ENCODE measurements at places on chromosomes 6 and 20.

- DNase-seq = peak; percentile 24
Observed at GRCh38 chr20:46206025-46206424, 87.9 kb downstream of the CD40 start.

DNA sequence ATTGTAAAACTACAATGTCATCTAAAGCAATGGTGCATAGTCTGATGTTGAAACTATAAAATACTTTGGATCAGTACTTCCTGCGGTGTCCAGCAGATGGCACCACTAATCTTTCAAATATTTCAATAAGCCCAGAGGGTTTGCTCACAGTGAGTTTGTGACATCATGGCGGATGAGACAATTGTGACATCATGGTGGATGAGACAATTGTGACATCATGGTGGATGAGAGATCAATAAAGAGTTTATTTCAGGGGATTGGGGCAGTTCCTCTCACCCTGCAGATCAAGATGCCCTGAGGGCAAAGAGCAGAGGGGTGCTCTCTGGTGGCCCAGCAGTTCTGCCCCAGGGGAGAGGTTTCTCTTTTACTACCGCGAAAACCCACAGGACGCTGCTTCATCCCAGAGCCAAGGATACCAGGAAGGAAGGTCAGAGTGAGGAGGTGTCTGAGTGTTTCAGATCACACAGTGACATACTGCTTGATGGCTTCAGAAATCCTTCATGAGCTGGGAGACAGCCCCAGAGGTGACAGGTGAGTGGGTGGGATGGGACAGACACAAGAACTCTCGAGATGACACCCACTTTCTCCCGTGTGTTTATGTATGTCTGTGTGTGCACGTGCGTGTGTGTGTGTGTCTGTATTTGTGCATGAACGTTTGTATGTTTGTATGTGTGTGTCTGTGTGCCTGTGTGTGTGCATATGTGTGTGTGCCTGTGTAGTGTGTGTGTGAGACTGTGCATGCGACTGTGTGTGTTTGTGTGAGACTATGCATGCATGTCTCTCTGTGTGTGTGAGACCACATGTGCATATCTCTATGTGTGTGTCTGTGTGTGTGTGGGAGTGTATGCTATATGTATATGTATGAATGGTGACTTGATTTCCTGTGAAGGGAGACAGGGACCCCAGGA is 7.3 kb upstream of the ULBP2 start:
- peak; percentile 80 for DNase-seq

DNA sequence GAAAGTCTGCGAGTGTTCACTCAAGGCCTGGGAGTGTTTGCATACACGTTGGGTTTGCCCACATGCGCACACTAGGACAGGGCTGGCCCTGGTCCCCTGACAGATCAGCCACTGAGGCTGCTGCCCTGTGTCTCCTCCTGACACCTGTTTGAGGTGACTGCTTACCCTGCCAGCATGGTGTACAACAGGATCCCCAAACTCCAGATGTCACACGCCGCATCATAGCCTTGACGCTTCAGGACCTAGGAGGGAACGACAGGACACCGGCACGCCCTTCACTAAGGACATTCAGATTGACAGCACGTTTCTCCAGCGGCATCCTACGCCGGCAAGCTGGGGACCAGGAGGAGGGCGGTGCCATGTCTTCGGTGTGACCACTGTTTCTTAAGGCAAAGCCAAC is 37.0 kb upstream of the MPC1 start:
- no peak for DNase-seq

DNA sequence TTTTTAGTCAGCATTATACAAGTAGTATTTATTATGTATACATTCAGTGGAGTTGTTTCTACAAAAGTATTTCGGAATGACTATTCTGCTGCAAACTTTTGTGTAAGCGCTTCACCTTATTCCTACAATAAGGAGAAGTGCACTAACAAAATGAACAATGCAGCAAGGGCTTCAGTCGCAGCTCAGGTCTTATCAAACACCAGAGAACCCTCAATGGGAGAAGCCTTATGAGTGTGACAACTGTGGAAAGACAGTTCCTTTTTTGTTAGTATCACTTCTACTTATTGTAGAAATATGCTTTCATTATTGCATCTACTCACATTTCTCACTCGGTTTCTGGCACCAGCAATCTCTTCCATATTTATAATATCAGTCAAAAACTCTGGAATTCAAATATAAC is 18.8 kb downstream of the ZKSCAN3 start:
- no peak for DNase-seq

DNA sequence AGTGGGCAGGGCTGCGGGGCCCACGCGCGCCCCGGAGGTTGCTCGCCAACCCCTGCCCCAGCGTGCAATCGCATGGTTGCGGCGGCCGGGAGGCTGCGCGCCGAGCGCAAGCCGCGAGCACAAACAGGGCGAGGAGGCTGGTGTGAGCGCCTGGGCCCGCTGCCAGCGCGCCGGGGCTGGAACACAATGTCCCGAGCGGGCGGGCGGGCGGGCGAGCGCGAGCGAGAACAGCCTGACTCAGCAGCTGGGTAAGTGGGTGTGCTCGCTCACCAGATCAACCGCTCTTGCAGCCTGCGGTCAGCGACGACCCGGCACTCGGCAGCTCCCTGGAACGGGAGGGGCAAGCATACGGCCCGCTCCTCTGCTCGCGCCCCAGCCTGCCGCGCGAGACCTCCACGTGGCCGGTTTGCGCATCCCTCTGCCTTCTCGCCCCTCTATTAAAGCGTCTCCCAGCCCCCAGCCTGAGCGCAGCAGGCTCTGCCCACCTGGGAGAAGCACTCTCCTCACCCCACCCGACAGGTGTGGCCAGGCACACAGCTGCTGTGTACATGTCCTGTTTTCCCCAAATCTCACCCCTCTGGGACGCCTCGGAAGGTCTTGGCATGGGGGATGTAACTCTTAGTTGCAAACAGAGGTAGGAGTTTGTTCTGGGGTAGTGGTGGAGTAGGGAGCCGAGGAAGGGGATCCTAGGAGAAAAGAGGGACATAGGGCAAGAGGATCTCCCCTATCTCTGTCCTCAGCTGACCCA is 8.7 kb upstream of the ARMC12 start:
- peak; percentile 93 for DNase-seq

- DNase-seq = no peak
Observed at GRCh38 chr6:111792241-111792640, 81.0 kb downstream of the FYN start.

GRCh38 chr6:31112478-31112877 is at the start of gene C6orf15:
Gene C6orf15 (minus strand): TSS chr6:31112575. CDS start chr6:31112555, 20 bp downstream.
- DNase-seq = no peak

GRCh38 chr6:55011034-55011433 is 163.3 kb upstream of the HCRTR2 start:
- no peak for DNase-seq

DNA sequence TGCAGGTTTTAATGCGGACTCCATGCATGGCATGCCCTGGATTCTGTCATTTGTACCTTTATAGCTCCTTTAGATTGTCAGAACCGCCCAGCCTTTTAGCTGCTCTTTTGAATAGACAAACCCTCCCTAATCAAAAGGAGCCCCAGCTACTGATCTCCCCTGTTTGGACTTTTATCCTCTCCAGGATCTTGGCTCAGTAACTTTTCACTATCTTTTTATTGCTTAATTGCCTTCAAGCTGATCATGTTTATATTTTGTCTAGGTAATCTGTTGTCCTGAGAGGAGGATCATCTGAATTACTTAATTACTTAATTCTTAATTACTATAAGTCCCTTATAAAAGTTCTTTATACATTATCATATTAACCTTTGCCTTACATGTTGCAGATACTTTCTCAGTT is 93.2 kb downstream of the HIVEP1 start:
- DNase-seq = no peak

- peak; percentile 80 for DNase-seq
Observed at GRCh38 chr6:131063028-131063763, at the start of gene EPB41L2. Gene EPB41L2 (minus strand): TSS chr6:131063245. CDS start chr6:130956485, 106,760 bp downstream.

- no peak for DNase-seq
Observed at GRCh38 chr6:22251348-22251747, 45.5 kb downstream of the PRL start.

GRCh38 chr6:45442716-45443115 is 65.0 kb upstream of the SUPT3H start:
- DNase-seq = no peak

DNA sequence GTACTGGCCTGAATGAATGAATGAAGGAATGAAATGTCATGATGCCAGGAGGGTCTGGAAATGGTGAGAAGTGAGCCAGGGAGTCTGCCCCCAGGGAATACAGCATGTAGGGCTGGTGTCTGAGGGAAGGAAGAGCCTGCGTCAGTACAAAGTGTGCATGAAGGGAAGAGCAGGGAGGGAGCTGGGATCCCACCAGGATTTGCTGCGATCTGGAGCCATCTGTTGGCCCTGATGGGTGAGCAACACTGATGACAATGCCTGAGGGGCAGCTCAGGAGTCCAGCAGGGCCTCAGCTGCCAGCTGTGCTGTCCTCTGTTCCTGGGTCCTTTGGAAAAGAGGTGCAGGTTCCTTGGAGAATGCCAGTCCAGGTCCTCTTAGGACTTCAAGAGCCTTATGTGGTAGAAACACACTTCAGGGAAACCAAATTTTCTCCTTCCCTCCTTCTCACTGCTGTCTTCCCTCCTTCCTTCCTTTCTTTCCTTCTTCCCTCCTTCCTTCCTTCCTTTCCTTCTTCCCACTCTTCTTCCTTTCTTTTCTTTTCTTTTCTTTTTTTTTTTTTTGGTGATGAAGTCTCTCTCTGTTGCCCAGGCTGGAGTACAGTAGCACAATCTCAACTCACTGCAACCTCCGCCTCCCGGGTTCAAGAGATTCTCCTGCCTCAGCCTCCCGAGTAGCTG is 11.5 kb downstream of the BPI start:
- DNase-seq = no peak

DNA sequence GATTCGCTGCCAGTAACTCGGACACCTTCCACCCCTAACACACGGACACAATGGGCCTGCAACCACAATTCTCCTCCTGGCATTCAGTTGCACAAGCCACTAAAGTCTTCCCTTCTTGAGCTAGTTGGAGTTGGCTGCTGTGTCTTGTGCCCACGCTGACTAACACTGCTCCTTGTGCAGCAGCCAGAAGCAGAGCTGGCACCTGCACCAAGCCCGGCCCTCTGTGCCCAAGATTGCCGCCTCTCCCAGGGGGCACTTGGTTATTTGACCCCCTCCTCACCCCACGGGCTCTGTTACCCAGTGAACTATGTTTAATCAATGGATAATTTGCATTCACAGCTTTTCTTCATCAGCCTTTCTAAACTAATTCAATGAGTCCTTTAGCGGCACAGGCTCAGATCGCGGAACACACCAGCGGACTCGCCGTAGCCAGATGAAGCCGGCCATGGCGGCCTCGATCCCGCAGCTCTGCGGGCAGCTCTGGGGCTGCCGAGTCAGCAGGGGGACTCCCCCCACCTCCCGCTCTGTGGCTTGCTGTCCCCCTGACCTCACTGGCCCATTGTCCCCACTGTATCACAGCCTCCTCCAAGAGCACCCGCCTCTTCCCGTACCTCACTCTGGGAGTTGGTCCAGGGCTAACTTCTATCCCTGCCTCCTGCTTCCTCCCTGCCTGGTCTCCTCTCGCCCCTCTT is 94.8 kb upstream of the AFDN start:
- DNase-seq = no peak

Measured in CD4-positive, alpha-beta T cell treated with Interleukin-4 for 4 hours (primary cell).